ENCODE measurements at places on chromosomes 12 and 14. TPM values are rescaled to one million over a fixed set of nuclear protein-coding genes. Genes with fewer than 3 reads are reported as not detected.

POTEG gene
- polyA plus RNA-seq, result 0.19 TPM

AICDA gene
- 0.74 TPM for polyA plus RNA-seq

PLCZ1 gene
- polyA plus RNA-seq, result not detected

NR1H4 gene
- polyA plus RNA-seq, result not detected

LRFN5 gene
- polyA plus RNA-seq, result 7.4 TPM

KIF5A gene
- polyA plus RNA-seq, result 0.12 TPM

TPH2 gene
- not detected for polyA plus RNA-seq

SPTB gene
- 173 TPM for polyA plus RNA-seq

GALNT8 gene
- polyA plus RNA-seq, result 5.4 TPM

SMCO2 gene
- polyA plus RNA-seq, result not detected

DNAJC22 gene
- polyA plus RNA-seq, result 0.23 TPM

C1R gene
- polyA plus RNA-seq, result 122 TPM

ANO2 gene
- 2.8 TPM for polyA plus RNA-seq

IL26 gene
- polyA plus RNA-seq, result not detected

STXBP6 gene
- 20.9 TPM for polyA plus RNA-seq

FIGNL2 gene
- polyA plus RNA-seq, result 1.2 TPM

COPZ1 gene
- 139 TPM for polyA plus RNA-seq

RBM19 gene
- polyA plus RNA-seq, result 13.1 TPM

FAM161B gene
- polyA plus RNA-seq, result 9.6 TPM

RGS6 gene
- polyA plus RNA-seq, result 4.8 TPM

RD3L gene
- polyA plus RNA-seq, result not detected

CLEC4C gene
- not detected for polyA plus RNA-seq

IQSEC3 gene
- 2.3 TPM for polyA plus RNA-seq

RPGRIP1 gene
- 0.20 TPM for polyA plus RNA-seq

SLC35F4 gene
- 0.11 TPM for polyA plus RNA-seq

KRT8 gene
- 4.9 TPM for polyA plus RNA-seq

SLCO1C1 gene
- polyA plus RNA-seq, result 0.36 TPM

SERPINA9 gene
- not detected for polyA plus RNA-seq

CD9 gene
- 75.0 TPM for polyA plus RNA-seq

KRT74 gene
- polyA plus RNA-seq, result not detected

LRTM2 gene
- 0.20 TPM for polyA plus RNA-seq

CAMKK2 gene
- 21.6 TPM for polyA plus RNA-seq

HCAR2 gene
- not detected for polyA plus RNA-seq
